ENCODE measurements at places on chromosomes 16 and 17.

DNA sequence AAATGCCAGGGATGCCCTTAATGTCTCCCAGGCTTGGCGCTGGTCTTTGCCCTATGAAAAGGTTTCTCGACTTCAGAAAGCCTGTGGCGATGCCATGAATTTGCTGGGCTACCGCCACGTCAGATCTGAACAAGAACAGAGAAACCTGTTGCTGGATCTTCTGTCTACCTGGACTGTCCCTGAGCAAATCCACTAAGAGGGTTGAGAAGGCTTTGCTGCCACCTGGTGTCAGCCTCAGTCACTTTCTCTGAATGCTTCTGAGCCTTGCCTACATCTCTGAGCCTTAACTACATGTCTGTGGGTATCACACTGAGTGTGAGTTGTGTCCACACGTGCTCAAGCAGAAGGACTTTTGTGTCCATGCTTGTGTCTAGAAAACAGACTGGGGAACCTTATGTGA, 11.4 kb downstream of the CHST4 start:
- H3K27ac ChIP-seq: no peak overlapping the region
- no peaks in the 10 kb centered on the region for H3K4me1 ChIP-seq
- no peak for DNase-seq
- no peaks in the 10 kb centered on the region for H3K36me3 ChIP-seq

GRCh38 chr16:65842067-65842466, 524.4 kb upstream of the CDH5 start:
- H3K4me1 ChIP-seq: no peaks in the 10 kb centered on the region
- no peak overlapping the region for H3K27ac ChIP-seq
- no peaks in the 10 kb centered on the region for H3K27me3 ChIP-seq
- no peaks in the 10 kb centered on the region for H3K36me3 ChIP-seq
- H3K4me3 ChIP-seq: no peak overlapping the region

DNA sequence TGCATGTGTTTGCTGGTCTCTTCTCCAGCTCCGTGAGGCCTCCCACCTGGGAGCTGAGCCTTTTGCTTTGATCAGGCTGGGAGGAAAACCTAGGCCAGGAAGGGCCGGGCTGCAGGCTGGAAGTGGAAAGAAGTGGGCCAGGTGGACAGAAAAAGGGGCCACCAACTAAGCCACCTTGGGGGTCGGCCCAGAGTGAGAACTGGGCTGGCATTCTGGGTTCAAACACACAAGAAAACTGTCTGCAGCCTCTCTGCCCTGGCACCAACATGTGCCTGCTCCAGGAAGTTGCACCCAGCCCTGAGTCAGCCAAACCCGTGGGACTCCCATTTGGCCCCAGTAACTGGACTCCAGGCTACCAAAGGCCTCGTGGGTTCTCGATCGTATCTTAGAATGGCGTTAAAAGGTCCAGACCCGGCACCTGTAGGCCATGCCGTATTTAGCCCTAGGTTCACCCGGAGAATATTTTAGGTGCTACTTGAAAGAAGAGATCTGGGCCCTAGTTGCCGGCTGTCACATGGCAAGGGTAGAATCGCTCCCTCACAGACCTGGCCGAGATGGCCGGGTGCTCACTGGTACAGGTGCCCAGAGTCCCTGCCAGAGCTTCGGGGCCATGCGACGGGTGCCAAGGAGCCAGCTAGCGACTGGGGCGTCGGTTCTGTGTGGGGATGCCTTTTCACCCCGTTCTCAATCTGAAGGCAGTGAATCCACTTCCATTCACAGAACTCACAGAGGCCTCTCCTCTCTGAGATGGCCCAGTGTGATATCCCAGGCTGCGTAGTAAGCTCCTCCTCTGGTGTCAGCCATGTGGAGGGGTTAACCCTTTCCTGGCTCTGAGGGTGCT, 236.6 kb downstream of the MRTFB start:
- no peak overlapping the region for H3K4me3 ChIP-seq
- H3K36me3 ChIP-seq: no peaks in the 10 kb centered on the region
- H3K4me1 ChIP-seq: peaks cover 6% of the 10 kb centered on the region
- H3K27ac ChIP-seq: no peak overlapping the region
- no peaks in the 10 kb centered on the region for H3K27me3 ChIP-seq
- DNase-seq: no peak

- peak overlapping the region; percentile 57 for H3K4me3 ChIP-seq
- H3K4me1 ChIP-seq: 0 out of 2 replicates have a peak, but pooled peaks cover 2% of the 10 kb centered on the region
- DNase-seq: no peak
- H3K36me3 ChIP-seq: no peaks in the 10 kb centered on the region
- no peaks in the 10 kb centered on the region for H3K27me3 ChIP-seq
Observed at GRCh38 chr17:39573447-39574298, 34.0 kb downstream of the NEUROD2 start.

GRCh38 chr17:81551458-81552243, 502 bp downstream of the FAAP100 start:
- DNase-seq: no peak
- no peak overlapping the region for H3K27ac ChIP-seq
- peak overlapping the region; percentile 95 for H3K4me3 ChIP-seq
- peaks cover 14% of the 10 kb centered on the region for H3K36me3 ChIP-seq

All from iPS DF 6.9 (cell line).